ENCODE measurements at places on chromosomes 4 and X.

DNA sequence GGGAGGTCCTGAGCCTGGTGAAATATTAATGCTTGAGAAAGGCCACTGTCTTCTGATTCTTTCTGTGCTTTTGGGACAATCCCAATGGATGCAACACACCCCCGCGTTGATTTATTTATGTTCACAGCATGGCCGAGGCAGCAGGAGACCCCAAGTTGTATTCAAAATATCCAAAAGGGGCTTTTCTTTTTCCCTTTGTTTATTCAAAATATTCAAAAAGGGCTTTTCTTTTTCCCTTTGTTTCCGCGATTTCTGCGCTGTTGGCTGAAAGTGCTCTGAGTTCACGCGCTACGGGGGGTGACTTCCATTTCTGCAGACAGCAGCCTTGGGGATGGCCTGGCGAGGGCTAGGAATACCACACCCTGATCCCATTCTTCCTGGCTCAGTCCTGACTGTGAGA, 59.5 kb upstream of the PPP2R3B start:
- DNase-seq = no peak
- H3K4me1 ChIP-seq = no peaks in the 10 kb centered on the region
- H3K27me3 ChIP-seq = peaks cover 6% of the 10 kb centered on the region
- H3K27ac ChIP-seq = no peak overlapping the region
- no peak overlapping the region for H3K4me3 ChIP-seq

DNA sequence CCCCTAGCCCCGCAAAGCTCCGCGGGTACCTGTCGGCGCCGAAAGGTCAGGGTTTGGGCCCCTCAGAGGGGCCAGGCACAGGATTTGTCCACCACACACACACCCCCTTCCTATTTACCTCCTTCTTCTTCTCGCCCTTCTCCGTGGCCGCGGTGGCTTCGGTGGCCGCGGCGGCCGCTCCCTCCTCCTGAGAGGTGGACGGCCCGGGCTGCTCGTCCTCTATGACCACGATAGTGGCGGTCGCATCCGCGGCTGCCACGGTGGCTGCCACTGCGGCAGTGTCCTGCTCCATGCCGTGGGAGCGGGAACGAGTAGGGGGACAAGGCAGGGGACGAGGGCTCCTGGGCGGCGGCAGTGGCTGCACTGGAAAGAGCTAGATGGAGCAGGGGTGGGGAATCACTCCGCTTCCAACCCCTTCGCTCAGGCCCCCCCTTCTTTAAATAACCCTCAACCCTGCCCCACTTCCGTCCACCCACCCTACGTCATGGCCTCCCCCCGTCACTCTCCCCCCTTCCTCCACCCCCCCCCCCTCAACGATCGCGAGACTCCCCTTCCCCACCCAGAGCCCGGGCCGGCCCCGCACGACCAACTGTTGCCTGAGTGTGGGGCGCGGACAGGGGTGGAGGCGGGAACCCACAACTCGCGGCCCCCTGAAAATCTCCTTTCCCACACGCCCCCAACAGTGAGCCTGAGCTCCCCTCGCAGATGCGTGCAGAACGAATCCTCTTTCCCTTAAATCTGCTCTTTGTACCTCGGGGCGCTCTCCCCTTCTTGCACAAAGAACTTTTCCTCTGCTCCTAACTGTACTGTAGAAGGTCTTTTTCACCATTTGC, at the start of gene SMARCA1:
Gene SMARCA1 (minus strand): TSS at position 412 of the 833 bp plus-strand sequence. CDS start 120 bp downstream, at position 292.
- H3K4me3 ChIP-seq = peak within 1 kb of the TSS; percentile 64
- no peaks in the 10 kb centered on the region for H3K36me3 ChIP-seq
- peaks cover 8% of the 10 kb centered on the region for H3K4me1 ChIP-seq
- H3K27me3 ChIP-seq = no peaks in the 10 kb centered on the region
- H3K27ac ChIP-seq = peak within 1 kb of the TSS; percentile 69
- peak; percentile 66 for DNase-seq

- H3K27me3 ChIP-seq = no peaks in the 10 kb centered on the region
- no peak overlapping the region for H3K27ac ChIP-seq
- no peak for DNase-seq
- no peak overlapping the region for H3K4me3 ChIP-seq
- no peaks in the 10 kb centered on the region for H3K36me3 ChIP-seq
These were observed 458.6 kb upstream of the NWD2 start for GRCh38 chr4:36785973-36786372.

DNA sequence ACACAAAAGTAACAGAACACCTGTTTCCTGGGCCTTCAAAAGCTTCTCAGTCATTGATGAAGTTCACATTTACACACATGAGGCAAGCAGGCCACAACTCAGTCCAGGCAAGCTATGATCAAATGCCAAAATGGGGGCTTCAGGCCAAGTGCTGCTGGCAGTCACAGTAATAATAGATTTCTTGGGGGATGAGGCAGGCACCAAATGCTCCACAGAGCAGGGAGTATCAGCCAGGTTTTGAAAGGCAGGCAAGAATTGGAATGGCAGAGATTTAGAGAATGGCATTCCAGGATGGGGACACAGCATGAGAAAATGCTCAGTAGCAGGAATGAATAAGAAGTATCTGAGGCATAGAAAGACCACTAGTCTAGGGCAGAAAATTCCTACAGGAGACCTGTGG, 52.8 kb downstream of the GRIA3 start:
- H3K36me3 ChIP-seq = no peaks in the 10 kb centered on the region
- no peak overlapping the region for H3K4me3 ChIP-seq
- no peaks in the 10 kb centered on the region for H3K4me1 ChIP-seq
- DNase-seq = no peak

GRCh38 chr4:184751585-184751956, 17.7 kb upstream of the CENPU start:
- H3K4me3 ChIP-seq = no peak overlapping the region
- H3K36me3 ChIP-seq = peaks cover 19% of the 10 kb centered on the region
- no peak overlapping the region for H3K27ac ChIP-seq
- DNase-seq = no peak
- peaks cover 55% of the 10 kb centered on the region for H3K4me1 ChIP-seq

DNA sequence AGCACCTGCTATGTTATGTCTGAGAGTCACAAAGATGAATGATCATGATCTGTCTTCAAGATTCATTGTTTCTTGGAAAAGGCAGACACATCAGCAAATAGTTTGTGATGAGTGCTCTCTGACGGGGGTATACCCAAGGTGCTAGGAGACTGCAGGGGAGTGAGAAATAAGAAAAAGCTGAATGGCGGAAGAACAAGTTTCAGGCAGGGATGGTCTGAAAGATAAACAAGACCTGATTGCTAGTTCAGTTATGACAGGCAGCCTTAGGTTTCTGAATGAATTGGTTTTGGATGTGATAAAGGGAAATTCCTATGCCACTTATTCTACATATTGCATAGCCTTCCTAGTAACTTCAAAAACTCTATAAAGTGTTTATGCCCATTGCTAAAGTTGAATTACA, 327.0 kb upstream of the DKK2 start:
- H3K4me1 ChIP-seq = no peaks in the 10 kb centered on the region
- H3K27ac ChIP-seq = no peak overlapping the region
- H3K27me3 ChIP-seq = no peaks in the 10 kb centered on the region

- no peaks in the 10 kb centered on the region for H3K36me3 ChIP-seq
- no peak overlapping the region for H3K4me3 ChIP-seq
- no peaks in the 10 kb centered on the region for H3K4me1 ChIP-seq
- H3K27me3 ChIP-seq = no peaks in the 10 kb centered on the region
These were observed 115.7 kb upstream of the GATB start for GRCh38 chr4:151876381-151876988.

- H3K27me3 ChIP-seq = no peaks in the 10 kb centered on the region
- H3K4me1 ChIP-seq = peaks cover 3% of the 10 kb centered on the region
- H3K36me3 ChIP-seq = peaks cover 10% of the 10 kb centered on the region
- DNase-seq = no peak
- H3K4me3 ChIP-seq = no peak overlapping the region
These were observed 31.7 kb downstream of the RBBP7 start for GRCh38 chrX:16838202-16839066.

- no peaks in the 10 kb centered on the region for H3K27me3 ChIP-seq
- peaks cover 39% of the 10 kb centered on the region for H3K36me3 ChIP-seq
- no peaks in the 10 kb centered on the region for H3K4me1 ChIP-seq
These were observed 20.0 kb upstream of the TMEM128 start for GRCh38 chr4:4267981-4268380.

- H3K4me1 ChIP-seq = no peaks in the 10 kb centered on the region
- H3K36me3 ChIP-seq = no peaks in the 10 kb centered on the region
- no peak for DNase-seq
- H3K4me3 ChIP-seq = no peak overlapping the region
- H3K27ac ChIP-seq = no peak overlapping the region
These were observed 128.7 kb downstream of the MSL3 start for GRCh38 chrX:11886745-11887144.

DNA sequence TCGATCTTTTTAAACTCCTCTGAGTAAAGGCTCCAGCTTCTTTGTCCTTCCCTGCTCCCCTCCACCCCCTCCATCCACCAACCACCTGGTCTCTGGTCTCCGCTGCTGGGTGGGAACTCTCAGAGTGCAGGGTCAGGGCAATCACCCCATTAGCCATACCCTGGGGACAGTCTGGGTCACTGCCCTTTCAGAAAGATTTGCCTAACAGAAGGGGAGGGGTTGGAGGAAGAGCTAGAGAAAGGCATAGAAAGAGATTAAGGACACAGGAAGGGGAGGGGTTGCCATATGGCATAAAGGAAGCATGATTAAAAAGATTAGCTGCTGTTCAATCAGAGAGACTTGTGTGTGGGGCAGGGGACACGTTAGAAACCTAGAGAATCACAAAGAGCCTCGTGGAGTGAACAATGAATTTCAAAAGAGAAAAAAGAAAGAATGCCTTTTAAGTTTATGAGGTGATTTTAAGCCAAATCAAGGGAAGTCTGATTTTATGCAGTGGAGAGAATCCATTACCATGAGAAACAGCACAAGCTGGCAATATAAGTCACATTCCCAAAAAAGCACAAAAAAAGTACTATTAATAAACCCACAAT, 115.5 kb upstream of the ACSL4 start:
- H3K4me1 ChIP-seq = no peaks in the 10 kb centered on the region
- no peak overlapping the region for H3K27ac ChIP-seq
- H3K4me3 ChIP-seq = no peak overlapping the region
- H3K36me3 ChIP-seq = no peaks in the 10 kb centered on the region
- no peak for DNase-seq

DNA sequence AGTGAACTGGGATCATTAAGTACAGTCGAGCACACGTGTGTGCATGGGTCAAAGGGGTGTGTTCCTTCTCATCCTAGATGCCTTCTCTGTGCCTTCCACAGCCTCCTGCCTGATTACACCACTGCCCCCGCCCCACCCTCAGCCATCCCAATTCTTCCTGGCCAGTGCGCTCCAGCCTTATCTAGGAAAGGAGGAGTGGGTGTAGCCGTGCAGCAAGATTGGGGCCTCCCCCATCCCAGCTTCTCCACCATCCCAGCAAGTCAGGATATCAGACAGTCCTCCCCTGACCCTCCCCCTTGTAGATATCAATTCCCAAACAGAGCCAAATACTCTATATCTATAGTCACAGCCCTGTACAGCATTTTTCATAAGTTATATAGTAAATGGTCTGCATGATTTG, 22.3 kb downstream of the SLC34A2 start:
- no peak overlapping the region for H3K27ac ChIP-seq
- no peak overlapping the region for H3K4me3 ChIP-seq
- H3K36me3 ChIP-seq = no peaks in the 10 kb centered on the region
- H3K27me3 ChIP-seq = no peaks in the 10 kb centered on the region
- DNase-seq = no peak

DNA sequence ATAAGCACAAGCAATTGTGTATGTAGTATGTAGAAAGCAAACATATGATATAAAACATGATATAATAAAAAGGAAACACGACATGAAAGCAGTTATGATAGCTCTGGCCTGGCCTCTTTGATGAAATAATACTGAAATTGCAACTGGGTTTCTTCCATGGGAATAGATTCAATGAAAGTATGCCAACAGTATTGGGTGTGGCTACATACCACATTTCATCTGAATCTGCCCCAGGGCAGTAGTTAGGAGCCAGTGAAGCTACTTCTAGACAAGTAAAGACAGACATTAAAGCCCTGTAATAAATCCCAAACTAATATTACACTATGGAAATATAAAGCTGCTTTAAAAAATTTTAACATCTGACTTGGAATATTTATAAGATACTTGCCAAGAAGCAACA, 207.3 kb downstream of the FBXW7 start:
- H3K36me3 ChIP-seq = peaks cover 38% of the 10 kb centered on the region
- no peaks in the 10 kb centered on the region for H3K27me3 ChIP-seq
- H3K4me3 ChIP-seq = no peak overlapping the region
- peak overlapping the region; percentile 43 for H3K27ac ChIP-seq

GRCh38 chrX:136200466-136200865, 50.7 kb downstream of the MAP7D3 start:
- no peak overlapping the region for H3K4me3 ChIP-seq
- no peak overlapping the region for H3K27ac ChIP-seq
- H3K27me3 ChIP-seq = no peaks in the 10 kb centered on the region
- no peaks in the 10 kb centered on the region for H3K36me3 ChIP-seq
- peaks cover 10% of the 10 kb centered on the region for H3K4me1 ChIP-seq

GRCh38 chr4:10240691-10241090, 124.1 kb upstream of the WDR1 start:
- DNase-seq = no peak
- H3K27me3 ChIP-seq = no peaks in the 10 kb centered on the region
- H3K4me1 ChIP-seq = no peaks in the 10 kb centered on the region
- no peak overlapping the region for H3K27ac ChIP-seq

DNA sequence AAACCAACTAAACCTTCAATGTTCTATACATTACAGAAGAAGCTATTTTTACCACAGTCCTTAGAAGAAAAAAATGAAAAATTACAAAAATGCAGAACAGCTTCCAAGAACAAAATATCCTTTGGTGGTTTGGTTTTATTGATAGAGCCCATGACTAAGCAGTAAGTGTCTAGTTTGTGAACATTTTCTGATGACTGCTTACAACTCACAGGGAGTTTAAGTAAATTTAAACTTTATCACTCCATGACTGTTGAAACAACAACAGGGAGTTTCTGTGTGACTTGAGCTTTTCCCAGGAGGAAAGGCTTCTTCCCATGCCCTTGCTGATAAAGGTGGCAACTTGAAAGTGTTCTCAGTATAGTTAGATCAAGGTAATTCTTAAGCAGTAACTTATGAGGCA, 2.9 kb downstream of the PF4 start:
- no peak overlapping the region for H3K4me3 ChIP-seq
- no peak for DNase-seq
- no peak overlapping the region for H3K27ac ChIP-seq
- peaks cover 20% of the 10 kb centered on the region for H3K27me3 ChIP-seq
- no peaks in the 10 kb centered on the region for H3K36me3 ChIP-seq

DNA sequence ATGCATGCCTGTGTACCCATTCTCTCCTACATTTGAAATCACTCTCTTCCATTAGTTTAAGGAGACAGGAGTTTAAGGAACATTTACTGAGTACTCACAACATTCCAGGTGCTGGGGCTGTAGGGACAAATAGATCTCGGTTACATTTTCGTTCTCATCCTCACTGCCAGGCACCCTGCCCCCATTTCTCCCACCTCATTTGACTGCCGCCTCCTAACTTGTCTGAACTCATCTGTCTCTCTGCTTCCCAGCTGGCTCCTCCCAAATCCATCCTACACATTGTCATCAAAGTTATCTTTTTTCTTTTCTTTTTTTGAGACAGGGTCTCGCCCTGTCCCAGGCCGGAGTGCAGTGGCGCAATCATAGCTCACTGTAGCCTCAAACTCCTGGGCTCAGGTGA, 19.8 kb upstream of the MPC1L start:
- H3K4me1 ChIP-seq = no peaks in the 10 kb centered on the region
- H3K27ac ChIP-seq = no peak overlapping the region
- DNase-seq = no peak
- no peaks in the 10 kb centered on the region for H3K27me3 ChIP-seq
